ENCODE measurements at places on chromosomes 2 and 18.

GRCh38 chr18:76691800-76692199 is 130.6 kb upstream of the ZNF236 start:
- DNase-seq: no peak

GRCh38 chr2:126945118-126945517 is 46.4 kb downstream of the TEX51 start:
- no peak for DNase-seq

DNA sequence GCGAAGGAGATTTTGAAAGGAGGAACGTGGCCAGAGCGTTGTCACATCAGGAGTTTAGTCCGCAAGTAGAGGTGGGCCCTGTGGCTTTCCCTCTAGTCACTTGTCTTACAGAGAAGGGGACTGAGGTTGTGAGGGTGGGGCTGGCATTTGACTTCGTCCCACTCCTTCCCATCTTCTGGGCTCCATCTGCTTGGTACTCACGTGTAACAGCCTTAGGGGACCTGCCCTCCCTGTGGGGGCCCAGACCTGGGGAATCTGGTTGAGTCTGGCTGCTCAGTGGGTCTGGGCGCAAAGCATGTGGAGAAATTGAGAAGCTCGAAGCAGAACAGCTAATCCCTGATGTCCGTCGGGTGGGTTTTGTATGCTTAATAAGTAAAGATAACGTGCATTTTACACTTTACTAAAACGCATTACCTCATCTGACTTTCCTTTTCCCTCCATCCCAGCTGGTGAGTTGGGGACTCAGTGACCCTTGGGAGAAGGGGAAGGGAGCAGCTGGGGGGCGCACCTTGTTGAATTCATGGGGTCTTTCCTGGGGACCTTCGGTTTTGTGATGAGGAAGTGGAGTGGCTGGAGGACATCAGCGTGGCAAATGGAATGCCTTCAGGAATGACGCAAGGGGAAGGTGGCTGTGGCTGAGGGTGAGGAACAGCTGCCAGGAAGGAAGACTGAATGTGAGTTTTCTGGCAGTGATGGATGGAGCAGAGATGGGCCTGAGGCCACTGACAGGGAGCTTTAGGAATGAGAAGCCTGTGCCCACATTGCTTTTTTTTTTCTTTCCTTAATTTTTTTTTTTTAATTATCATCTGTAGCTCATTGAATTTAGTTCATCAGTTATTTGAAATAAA is 44.8 kb downstream of the ASAP2 start:
- no peak for DNase-seq

DNA sequence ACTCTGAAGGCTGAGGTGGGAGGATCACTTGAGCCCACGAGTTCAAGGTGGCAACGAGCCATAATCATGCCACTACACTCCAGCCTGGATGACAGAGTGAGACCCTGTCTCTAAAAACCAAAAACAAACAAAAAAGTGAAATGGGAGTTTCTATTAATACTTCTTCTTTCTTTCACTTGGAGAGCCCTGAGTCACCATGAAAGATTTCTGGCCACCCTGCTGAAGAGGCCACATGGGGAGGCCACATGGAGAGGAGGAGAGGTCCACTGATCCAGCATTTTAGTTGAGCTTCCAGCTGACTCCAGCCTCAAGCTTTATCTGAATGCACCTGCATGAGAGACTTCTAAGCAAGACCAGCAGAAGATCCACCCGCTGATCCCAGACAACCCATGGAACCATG is 74.2 kb upstream of the LAPTM4A start:
- no peak for DNase-seq

DNA sequence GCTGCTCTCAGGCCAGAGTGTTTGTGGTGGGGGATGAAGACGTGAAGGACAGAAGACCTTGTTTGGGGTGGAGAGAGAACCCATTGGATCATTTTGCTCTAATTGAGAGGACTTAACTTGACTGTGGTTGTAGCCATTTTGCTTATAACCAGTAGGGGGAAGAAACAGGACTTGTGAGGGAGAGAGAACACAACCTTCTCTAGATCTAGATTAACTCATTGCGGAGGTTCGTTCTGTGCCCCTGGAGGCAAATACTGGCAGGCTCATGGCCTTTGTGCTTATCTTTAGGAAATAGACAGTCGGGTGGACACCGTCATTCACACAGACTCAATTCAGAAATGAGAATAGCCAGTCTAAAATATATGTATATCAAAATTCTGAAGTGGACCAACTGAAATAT is 147.0 kb upstream of the LHCGR start:
- no peak for DNase-seq

GRCh38 chr2:160632084-160632975 is 138.7 kb upstream of the RBMS1 start:
- no peak for DNase-seq

DNA sequence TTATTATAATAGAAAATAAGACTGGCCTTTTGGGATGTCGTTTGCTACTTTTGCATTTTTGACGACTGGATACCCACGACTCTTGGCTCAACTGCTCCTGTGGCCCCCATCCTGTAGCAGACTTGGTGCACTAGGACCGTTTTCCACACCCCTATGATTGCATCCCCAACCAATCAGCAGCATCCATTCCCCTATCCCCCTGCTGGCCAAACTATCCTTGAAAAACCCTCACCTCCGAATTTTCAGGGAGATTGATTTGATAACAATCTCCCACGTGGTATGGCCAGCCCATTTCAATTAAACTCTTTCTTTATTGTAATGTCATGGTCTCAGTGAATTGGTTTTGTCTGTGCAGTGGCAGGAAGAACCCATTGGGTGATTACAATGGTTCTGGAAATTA is 37.9 kb upstream of the TTR start:
- DNase-seq: no peak

- DNase-seq: no peak
Measured at GRCh38 chr2:42804338-42804737, 12.0 kb upstream of the HAAO start.

- DNase-seq: no peak
Measured at GRCh38 chr2:210795506-210795905, 239.1 kb downstream of the CPS1 start.

- DNase-seq: no peak
Measured at GRCh38 chr2:195470622-195471021, 186.4 kb upstream of the SLC39A10 start.
